Naive thymus-derived CD8-positive, alpha-beta T cell (primary cell): ENCODE measurements at places on chromosomes 6 and 20. TPM values are rescaled to one million over a fixed set of nuclear protein-coding genes. Genes with fewer than 3 reads are reported as not detected.

DNA sequence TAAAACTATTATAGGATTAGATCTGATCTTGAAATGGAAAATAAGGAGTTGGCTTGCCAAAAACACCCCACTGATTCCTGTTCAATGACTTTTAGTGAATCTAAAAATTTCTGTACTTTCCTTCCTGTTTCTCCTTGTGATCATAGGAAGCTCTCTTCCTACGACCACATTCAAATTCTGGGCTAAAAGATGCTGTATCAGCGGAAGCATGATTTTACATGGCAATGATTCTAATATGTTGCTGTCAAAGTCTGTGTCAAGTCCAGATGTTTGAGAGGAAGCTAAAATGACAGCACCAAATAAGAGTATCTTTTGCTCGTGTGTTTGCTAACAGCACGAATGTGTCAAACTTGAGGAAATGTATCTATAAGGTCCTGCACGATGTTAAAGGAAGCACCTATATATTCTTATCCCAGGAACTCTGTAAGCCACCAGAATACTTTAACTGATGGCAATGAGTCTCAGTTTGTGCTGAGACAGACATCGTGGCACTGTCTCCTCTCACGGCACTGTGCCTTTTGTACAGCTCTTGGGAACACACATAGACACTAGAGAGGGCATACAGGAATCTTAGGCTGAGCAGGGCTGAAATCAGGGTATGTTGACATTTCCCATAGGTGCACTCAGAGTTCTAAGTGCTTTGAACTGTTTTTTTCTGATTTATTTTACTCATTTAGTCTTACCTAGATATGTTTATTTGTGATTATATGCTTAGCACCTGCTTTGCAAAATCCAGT lies 24.9 kb upstream of the MAP3K4 start:
- no peaks in the 10 kb centered on the region for H3K4me1 ChIP-seq
- DNase-seq: no peak
- H3K27ac ChIP-seq: no peak overlapping the region
- no peak overlapping the region for H3K4me3 ChIP-seq
- no peaks in the 10 kb centered on the region for H3K36me3 ChIP-seq

- H3K27ac ChIP-seq: no peak overlapping the region
- DNase-seq: no peak
- no peaks in the 10 kb centered on the region for H3K27me3 ChIP-seq
Measured at GRCh38 chr6:147639279-147639678, 130.8 kb downstream of the SAMD5 start.

GRCh38 chr6:105573138-105573537 lies 170.3 kb upstream of the PREP start:
- no peak overlapping the region for H3K4me3 ChIP-seq
- H3K4me1 ChIP-seq: no peaks in the 10 kb centered on the region
- peaks cover 26% of the 10 kb centered on the region for H3K27me3 ChIP-seq
- no peaks in the 10 kb centered on the region for H3K36me3 ChIP-seq
- no peak overlapping the region for H3K27ac ChIP-seq

- peaks cover 5% of the 10 kb centered on the region for H3K4me1 ChIP-seq
- H3K36me3 ChIP-seq: no peaks in the 10 kb centered on the region
- DNase-seq: peak; percentile 48
- H3K27me3 ChIP-seq: peaks cover 9% of the 10 kb centered on the region
- H3K27ac ChIP-seq: peak overlapping the region; percentile 52
Measured at GRCh38 chr20:3751675-3752385, 15.7 kb downstream of the ADISSP start.

DNA sequence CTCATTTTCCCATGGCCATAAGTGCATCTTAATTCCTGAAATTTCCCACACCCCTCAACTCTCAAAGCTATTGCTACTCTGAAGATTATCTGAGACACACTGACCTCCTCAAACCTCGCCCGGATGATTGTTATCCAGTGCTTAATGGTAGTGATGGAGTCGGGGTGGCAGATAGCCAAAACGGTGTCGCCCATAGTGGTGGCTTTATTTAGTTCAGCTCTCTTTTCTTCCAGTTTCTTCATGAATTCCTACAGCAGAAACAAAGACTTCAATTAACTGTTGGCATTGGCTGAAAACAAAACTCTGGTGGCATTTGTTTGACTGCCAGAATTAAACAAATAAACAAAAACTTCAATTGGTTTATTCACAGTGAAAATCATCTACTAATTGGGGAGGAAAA lies 165.4 kb downstream of the DST start:
- no peak overlapping the region for H3K4me3 ChIP-seq
- no peak overlapping the region for H3K27ac ChIP-seq
- no peaks in the 10 kb centered on the region for H3K36me3 ChIP-seq
- H3K4me1 ChIP-seq: no peaks in the 10 kb centered on the region
- H3K27me3 ChIP-seq: no peaks in the 10 kb centered on the region

DNA sequence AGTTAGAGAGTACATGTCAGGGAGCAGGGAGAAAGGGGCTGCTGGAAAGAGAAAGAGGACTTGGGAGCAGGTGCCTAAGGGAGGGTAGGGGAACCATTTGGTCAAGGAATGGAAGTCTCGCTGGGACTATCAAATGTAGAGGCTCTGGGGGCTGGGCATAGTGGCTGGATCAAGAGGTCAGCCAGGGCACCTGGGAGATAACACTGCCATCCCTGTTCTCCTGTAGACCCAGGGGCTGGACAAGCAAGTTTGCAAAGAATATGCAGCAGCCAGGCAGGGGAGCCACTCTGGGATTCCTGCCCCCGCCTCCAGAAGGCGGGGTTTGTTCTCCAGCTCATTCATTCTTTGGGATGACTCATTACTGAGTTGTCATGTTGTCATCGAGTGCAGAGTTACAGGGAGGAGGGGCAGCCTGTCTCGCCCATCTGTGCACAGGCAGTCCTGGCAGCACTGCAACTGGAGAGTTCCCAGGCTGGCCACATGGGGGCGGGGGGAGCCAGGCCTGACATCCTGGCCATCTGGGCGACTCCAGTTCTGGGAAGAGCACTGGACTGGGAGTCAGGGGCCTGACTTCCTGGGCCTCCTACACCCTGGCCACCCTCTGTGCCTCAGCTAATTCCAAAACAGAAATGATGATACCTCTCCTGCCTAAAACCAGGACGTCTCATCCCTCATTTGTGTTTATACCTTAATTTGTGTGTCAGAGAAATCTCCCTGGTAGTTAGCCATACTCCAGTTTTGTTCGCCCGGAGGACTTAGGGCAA lies 28.2 kb upstream of the ZFAND3 start:
- no peaks in the 10 kb centered on the region for H3K36me3 ChIP-seq
- H3K4me3 ChIP-seq: no peak overlapping the region
- peak; percentile 46 for DNase-seq
- H3K4me1 ChIP-seq: peaks cover 9% of the 10 kb centered on the region
- no peaks in the 10 kb centered on the region for H3K27me3 ChIP-seq

DNA sequence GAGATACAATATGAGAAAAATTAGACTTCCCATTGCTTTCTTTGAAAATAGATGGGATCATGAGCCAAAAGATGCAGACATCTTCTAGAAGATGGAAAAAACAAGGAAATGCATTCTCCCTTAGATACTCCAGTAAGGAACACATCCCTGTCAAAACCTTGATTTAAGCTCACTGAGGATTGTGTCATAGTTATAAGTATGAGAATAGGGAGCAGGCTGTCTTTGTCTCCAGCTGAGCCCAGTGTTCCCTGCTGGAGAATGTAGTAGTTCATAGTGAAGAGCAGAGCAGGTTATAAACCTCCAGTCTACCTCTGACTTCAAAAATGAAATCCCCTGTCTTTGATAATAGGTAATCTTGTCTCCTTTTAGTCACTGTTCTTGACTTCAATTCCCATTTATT lies 589.9 kb downstream of the PHF3 start:
- no peak for DNase-seq
- no peak overlapping the region for H3K4me3 ChIP-seq
- H3K27me3 ChIP-seq: no peaks in the 10 kb centered on the region
- no peak overlapping the region for H3K27ac ChIP-seq
- no peaks in the 10 kb centered on the region for H3K36me3 ChIP-seq

GRCh38 chr20:2195614-2196013 lies 94.0 kb downstream of the STK35 start:
- no peaks in the 10 kb centered on the region for H3K4me1 ChIP-seq
- DNase-seq: no peak
- peaks cover 4% of the 10 kb centered on the region for H3K36me3 ChIP-seq
- H3K27ac ChIP-seq: no peak overlapping the region
- H3K4me3 ChIP-seq: no peak overlapping the region
- peaks cover 47% of the 10 kb centered on the region for H3K27me3 ChIP-seq

DNA sequence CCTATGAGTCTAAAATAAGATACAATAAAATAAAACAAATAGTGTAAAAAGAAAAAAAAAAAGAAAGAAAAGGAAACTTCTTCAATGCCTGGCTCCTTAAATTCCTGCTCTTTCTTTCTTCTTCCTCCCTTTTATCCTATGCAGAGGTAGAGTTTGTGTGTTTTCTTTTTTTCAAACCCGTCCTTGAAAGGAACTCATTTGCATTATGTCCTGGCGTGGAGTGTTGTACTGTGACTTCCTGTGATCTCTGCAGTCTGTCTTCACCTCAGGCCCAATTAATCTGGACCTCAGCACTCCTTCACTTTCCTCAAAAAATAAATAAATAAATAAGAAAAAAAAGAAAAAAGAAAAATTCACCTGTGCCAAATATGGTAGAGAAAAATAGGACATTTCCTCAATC lies 541.9 kb upstream of the SPTLC3 start:
- no peaks in the 10 kb centered on the region for H3K4me1 ChIP-seq
- no peaks in the 10 kb centered on the region for H3K27me3 ChIP-seq
- no peak for DNase-seq
- no peak overlapping the region for H3K4me3 ChIP-seq
- no peak overlapping the region for H3K27ac ChIP-seq
- no peaks in the 10 kb centered on the region for H3K36me3 ChIP-seq

GRCh38 chr6:110653381-110653780 lies 161.9 kb downstream of the CDK19 start:
- H3K4me1 ChIP-seq: no peaks in the 10 kb centered on the region
- no peaks in the 10 kb centered on the region for H3K27me3 ChIP-seq
- H3K4me3 ChIP-seq: no peak overlapping the region
- DNase-seq: no peak
- no peak overlapping the region for H3K27ac ChIP-seq

DNA sequence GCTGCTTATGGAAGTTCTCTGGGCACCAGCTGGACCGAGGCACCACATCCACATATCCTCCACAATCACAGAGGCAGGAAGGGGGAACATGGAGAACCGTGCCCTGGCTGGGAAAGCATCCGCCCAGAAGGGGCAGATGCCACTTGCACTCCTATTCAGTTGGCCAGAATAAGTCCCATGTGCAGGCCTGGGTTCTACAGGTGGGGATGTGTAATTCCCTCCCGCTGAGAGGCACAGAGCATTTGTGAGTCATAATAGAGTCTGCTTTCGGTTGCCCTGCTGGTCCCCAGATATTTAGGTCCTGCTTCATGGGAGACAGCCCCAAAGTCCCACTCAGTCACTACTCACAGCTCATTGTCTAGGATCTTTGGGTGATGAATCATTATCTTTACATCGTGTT lies 104.0 kb downstream of the PHACTR3 start:
- no peaks in the 10 kb centered on the region for H3K4me1 ChIP-seq
- no peak for DNase-seq
- H3K27me3 ChIP-seq: peaks cover 5% of the 10 kb centered on the region
- no peak overlapping the region for H3K4me3 ChIP-seq
- no peak overlapping the region for H3K27ac ChIP-seq

DNA sequence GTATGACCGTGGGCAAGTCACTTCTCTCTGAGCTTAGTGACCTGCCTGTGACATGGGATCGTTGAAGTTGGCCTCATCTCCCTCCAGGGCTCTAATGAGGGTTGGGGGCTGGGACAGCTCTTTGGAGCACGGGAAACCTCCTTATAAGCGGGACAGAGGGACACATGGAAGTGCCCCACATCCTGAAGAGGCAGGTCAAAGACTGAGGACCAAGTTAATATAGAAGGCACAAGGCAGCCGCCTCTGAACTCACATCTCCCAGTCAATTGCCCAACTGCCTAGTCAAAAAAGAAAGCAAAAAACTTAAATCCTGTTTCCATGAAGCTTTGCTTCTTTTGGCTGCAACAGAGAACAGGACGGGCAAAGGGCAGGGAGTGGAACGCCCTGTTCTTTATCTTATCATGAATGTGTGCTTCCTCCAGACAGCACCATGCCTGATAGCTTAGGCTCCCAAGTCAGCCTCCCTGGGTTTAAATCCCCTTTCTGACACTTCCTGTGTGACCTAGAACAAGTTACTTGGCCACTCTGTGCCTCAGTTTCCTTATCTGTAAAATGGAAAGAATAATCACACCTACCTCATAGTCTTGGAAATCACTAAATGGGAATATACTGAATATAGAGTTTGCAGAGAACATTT lies 27.1 kb downstream of the LBP start:
- H3K27ac ChIP-seq: no peak overlapping the region
- H3K27me3 ChIP-seq: peaks cover 2% of the 10 kb centered on the region
- H3K4me3 ChIP-seq: no peak overlapping the region
- no peaks in the 10 kb centered on the region for H3K4me1 ChIP-seq
- DNase-seq: no peak
- no peaks in the 10 kb centered on the region for H3K36me3 ChIP-seq

- H3K4me1 ChIP-seq: no peaks in the 10 kb centered on the region
- no peaks in the 10 kb centered on the region for H3K36me3 ChIP-seq
- H3K27me3 ChIP-seq: peaks cover 2% of the 10 kb centered on the region
- DNase-seq: no peak
Measured at GRCh38 chr6:122652431-122652830, 42.2 kb downstream of the PKIB start.

GRCh38 chr6:89372506-89372901 lies 20.0 kb upstream of the UBE2J1 start:
- peaks cover 41% of the 10 kb centered on the region for H3K4me1 ChIP-seq
- no peak for DNase-seq
- no peaks in the 10 kb centered on the region for H3K27me3 ChIP-seq
- peak overlapping the region; percentile 55 for H3K27ac ChIP-seq
- H3K4me3 ChIP-seq: no peak overlapping the region

- H3K27ac ChIP-seq: no peak overlapping the region
- peaks cover 9% of the 10 kb centered on the region for H3K4me1 ChIP-seq
- DNase-seq: no peak
- peaks cover 2% of the 10 kb centered on the region for H3K36me3 ChIP-seq
- no peak overlapping the region for H3K4me3 ChIP-seq
- no peaks in the 10 kb centered on the region for H3K27me3 ChIP-seq
Measured at GRCh38 chr20:34896086-34896621, 19.7 kb downstream of the ACSS2 start.

- H3K4me3 ChIP-seq: no peak overlapping the region
- H3K4me1 ChIP-seq: no peaks in the 10 kb centered on the region
Measured at GRCh38 chr6:17527076-17527475, 73.0 kb upstream of the FAM8A1 start.

The NTSR1 gene
- polyA plus RNA-seq: not detected

The RIPOR2 gene
- polyA plus RNA-seq: 413 TPM

The ECT2L gene
- polyA plus RNA-seq: 0.05 TPM

The DSP gene
- polyA plus RNA-seq: not detected

The ZBTB12 gene
- not detected for polyA plus RNA-seq

The CST11 gene
- not detected for polyA plus RNA-seq
